ENCODE measurements at places on chromosomes 5 and 9.

DNA sequence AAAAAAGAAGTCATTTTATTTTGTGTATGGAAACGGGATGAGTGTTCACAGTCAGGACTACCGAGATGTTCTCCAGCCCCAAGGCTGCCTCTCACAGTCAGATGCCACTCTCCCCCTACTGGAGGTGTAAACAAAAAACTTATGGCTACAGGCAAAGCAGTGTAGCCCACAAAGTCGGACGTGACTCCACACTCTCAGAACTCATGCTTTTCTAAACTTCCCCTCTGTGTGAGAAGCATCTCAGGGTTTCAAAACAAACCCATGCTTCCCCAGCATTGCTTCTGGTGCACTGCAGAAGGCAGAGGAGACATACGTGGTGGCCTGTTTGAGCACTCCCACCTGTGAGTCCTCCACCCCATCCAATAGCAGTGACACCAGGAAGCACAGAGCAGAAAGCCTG lies 580.3 kb downstream of the BNC2 start:
- no peak for DNase-seq

GRCh38 chr9:118162716-118163115 lies 458.5 kb downstream of the TLR4 start:
- DNase-seq: no peak

GRCh38 chr5:8396246-8396645 lies 527.3 kb downstream of the MTRR start:
- DNase-seq: no peak

- peak; percentile 61 for DNase-seq
Observed at GRCh38 chr5:122435761-122436160, 123.7 kb downstream of the SNCAIP start.

GRCh38 chr5:173315495-173316338 lies 12.5 kb downstream of the STC2 start:
- peak; percentile 66 for DNase-seq

DNA sequence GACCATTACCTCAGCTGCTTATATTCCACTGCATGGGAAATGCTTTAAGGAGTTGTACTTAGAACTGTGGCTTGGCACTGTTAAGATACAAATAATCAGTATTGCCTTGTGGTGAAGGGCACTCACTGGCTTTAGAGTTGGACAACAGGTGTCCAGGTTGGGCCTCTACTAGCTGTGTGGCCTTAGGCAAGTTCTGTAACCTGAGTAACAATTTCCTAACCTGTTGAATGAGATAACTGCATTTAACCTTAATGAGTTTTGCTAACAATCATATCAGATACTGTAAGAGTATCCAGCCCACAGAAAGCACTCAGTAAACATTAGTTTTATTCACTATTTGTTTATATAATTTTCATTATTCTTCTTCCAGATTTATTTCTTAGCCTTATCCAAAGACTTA lies 17.2 kb upstream of the HK3 start:
- no peak for DNase-seq

DNA sequence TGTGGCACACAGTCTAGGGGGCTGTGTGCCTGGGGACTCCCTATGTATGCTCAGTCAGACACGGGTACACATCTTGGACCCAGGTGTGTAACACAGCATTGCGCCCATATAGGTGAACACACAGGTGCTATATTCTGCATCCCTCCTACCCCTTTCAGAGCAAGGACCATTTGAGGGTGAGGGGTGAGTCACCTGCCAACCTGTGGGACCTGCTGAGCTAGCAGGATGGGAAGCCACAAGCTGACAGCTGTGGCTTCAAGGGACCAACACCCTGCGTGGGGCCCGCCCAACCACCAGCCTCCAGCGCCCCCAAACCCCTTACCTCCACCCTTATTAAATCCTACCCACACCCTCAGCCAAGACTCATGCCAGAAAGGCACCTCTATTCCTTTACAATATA lies 14.6 kb upstream of the AQP7 start:
- no peak for DNase-seq

- DNase-seq: no peak
Observed at GRCh38 chr9:17064558-17064957, 70.3 kb upstream of the CNTLN start.

- no peak for DNase-seq
Observed at GRCh38 chr5:174273325-174273724, 227.8 kb downstream of the NSG2 start.

DNA sequence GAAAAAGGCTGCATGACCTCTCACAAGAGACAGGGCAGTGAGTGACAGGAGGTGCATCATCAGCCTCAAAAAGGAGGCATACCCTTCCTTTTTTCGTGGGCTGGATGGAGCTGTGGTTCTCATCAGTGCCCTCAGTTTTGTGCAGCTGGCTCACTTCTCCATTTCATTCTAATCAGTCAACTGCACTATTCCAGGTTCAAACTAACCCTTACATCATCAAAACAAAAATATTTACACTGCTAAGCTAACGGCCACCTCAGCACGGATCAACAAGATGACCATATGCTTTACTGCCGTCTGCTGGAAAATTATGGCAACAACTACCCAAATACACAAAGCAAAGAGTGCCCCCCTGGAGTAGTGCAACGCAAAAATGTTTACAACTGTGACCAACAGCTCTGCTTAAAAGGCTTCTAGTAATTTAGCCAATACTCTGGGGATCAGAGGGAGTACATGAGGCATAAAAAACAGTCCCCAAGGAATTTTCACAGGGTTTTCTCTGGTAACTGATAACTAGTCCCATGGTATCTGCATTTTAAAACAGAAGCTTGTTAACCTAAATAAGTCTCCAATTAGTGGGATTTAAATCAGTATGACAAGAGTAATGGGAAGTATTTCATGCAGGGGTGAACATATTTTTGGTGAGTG lies 10.8 kb downstream of the KCNV2 start:
- peak; percentile 33 for DNase-seq

DNA sequence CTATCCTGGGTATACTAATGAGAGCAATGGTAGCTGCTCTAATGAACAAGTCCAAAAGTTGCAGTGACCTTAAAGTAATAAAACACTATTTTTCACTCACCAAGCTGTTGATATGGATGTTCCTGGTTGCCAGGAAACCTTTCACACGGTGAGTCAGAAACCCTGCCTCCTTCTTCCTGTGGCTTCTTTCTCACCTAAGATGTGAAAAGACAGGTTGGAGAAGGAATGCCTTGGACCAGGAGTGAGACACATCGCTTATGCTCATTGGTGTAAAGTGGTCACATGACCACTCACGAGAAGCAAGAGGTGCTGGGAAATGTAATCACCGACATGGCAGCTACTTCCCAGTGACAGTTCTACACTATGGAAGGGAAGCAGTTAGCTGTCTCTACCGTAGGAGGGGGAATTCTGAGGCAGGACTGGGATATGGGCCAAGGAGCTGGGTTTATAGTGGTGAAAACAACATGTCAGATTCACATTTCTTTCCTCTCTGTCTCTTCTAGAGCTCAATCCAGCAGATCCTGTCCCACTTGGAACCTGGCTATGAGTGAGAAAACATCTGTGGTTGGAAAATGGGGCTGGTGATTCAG lies 320.4 kb upstream of the KLF4 start:
- no peak for DNase-seq

DNA sequence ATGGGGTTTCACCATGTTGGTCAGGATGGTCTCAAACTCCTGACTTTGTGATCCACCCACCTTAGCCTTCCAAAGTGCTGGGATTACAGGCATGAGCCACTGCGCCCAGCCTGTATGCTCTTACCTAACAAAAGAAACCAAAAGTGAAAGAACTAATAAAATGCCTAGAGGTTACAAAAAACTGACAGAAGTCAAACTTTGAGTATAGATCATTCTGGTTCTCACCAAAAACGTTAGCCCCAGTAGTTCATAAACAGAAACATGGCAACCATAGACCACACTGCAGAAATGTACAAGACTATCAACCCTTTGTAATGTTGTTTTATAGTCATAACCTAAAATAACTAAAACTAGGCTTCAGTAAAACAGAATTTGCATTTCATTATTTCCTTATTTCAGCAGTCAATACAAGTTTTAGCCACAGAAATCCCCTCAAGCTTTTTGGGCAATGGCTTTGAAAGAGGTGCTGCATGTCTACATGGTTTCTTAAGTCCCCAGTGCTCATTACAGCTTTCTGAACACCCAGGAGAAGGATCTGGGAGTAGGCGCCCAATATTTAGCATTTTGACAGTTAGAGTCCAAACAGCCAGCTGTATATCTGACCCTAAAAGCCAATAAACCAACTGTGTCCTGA lies 72.5 kb downstream of the EPB41L4A start:
- DNase-seq: no peak

- DNase-seq: no peak
Observed at GRCh38 chr5:68225911-68226545, 10.5 kb downstream of the PIK3R1 start.

GRCh38 chr9:85248514-85249312 lies 493.0 kb downstream of the AGTPBP1 start:
- DNase-seq: no peak

DNA sequence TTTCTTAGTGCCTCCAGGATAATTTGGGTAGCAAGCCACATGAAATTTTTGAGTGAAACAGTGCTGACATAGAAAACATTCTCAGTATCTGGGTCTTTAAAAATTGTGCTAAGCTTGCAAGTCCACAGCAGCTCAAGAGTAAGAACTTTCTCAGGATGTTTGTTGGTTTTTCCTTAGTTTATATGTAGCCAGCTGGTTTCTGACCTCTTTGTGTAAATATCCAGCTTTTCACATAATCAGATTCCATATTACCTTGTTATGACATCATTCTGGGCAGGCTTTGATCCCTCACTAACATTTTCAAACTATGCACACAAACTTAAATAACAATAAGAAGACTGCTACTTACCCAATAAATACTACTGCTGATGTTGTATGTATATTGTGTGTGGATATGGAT lies 82.9 kb upstream of the VCAN start:
- no peak for DNase-seq

DNA sequence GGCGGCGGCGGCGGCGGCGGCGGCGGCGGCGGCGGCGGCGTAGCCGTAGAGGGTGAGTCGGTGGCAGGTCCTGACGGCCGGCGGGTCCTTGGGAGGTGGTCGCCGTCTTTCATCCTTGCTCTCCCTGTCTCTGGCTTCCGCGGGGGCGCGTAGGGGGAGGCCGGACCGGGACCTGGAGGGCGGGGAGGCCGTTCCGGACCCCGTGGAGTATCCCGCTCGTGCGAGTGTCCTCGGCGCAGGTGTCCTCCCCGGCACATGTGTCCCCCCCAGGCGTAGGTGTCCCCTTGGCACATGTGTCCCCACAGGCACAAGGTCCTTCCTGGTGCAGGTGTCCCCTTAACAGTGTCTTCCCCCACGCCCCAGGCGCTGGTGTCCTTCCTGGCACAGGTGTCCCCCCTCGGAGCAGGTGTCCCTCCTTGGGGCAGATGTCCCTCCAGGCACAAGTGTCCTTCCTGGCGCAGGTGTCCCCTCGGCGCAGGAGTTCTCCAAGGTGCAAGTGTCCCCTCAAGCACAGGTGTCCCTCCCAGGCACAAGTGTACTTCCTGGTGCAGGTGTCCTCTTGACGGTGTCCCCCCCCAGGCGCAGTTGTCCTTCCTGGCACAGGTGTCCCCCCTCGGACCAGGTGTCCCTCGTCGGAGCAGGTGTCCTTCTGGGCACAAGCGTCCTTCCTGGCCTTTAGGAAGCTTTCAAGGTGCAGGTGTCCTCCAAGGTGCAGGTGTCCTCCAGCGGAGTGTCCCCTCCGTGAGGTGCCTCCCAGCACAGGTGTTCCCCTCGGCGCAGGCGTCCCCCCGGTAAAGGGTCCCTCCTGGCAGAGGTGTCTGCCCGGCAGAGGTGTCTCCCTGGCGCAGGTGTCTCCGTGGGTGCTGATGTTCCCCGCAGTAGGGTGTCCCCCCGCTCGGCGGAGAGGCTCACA lies 519 bp downstream of the EXOC3 start:
- no peak for DNase-seq

DNA sequence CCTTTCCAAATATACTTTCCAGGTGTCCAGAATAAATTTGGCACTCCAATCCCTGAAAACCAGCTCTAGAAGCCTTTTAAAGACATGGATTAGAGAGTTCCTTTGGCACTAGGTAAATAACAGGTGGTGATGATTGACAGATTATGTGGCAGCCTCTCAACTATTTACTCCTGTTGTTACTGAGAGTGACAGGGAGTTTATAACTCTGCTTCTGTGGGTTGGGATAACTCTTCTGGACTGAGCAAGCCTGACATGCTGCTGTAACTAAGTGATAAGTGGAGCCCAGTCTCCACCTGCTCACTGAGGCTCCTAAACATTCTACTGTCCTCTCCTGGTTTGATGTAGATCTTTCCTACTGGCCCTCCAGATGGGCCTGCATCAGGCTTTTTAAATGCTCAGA lies 693.2 kb upstream of the FTMT start:
- DNase-seq: no peak

- DNase-seq: no peak
Observed at GRCh38 chr9:89177012-89177943, 1.3 kb downstream of the SHC3 start.

DNA sequence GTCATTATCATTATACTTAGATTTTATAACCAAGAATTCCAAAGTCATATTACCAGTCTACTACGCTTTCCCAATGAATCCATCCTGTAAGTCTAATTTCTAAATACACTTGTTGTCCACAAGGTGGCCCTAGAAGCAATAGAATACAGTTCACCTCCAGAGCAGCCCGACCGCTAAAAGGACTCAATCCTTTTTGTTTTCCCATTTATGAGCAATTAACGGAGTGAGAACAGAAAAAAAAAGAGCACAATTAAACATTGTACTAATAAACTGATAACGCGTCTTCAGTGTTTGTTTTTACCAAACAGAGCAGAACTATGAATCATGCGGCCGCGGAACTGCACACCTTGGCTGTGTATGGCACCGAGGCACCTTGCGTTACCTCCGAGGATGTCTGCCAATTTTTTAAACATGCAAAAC lies 160.7 kb upstream of the DAPK1 start:
- peak; percentile 70 for DNase-seq

DNA sequence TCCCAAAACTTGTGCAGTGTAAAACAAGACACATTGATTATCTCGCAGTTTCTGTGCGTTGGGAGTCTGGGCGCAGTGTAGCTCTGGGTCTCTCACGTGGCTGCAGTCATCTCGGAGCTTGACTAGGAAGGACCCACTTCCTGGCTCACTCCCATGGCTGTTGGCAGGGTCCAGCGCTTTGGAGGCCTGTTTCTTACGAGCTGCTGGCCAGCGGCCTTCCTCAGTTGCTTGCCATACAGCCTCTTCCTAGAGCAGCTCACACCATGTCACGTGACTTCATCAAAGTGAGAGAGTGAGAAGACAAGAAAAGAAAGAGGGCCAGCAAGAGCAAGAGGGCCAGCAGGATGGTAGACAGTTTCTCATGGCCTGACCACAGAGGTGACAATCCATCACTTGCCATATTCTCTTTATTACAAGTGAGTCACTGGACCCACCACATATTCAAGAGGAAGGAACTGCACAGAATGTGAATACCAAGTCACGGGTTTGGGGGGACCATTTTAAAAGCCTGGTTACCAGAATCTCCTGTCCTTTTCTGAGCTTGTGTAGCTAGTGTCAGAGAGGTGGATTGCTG lies 36.2 kb downstream of the MCCC2 start:
- DNase-seq: no peak

GRCh38 chr5:168135897-168136296 lies 155.5 kb upstream of the WWC1 start:
- DNase-seq: no peak

- DNase-seq: no peak
Observed at GRCh38 chr5:107853031-107853430, 182.3 kb upstream of the EFNA5 start.

Measured in globus pallidus (tissue), 1 donor.